ENCODE measurements at places on chromosomes 6 and 20.

DNA sequence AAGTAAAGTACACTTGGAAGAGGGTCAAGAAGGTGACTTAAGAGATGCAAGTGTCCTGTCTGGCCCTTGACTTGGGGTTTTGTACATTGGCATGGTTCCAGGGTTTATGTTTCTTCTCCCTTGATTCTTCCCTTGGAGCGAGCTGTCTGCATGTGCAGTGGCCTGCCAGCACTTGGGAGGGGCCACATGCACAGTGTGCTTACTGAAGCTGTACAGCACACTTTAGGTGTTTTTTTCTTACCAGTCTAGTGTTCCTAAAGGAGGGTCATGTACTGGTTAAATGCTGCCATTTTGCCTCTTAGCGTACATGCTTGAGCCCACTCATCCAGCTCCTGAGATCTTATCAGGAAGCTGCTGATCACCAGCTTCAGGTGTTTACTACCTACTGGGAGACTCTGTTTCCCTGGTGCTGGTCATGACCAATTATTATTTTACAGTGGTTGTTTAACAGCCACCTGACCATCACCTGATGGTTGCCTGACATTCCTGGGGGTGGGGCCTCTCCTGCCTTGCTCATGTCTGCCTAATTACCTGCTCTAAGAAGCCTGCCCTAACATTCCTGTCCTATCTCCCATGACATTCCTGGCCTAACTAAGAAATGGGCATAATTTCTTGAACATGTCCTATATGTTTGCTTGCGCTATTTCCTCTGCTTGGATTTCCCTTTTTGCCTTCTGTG lies 182.9 kb downstream of the MCHR2 start:
- no peak for DNase-seq

DNA sequence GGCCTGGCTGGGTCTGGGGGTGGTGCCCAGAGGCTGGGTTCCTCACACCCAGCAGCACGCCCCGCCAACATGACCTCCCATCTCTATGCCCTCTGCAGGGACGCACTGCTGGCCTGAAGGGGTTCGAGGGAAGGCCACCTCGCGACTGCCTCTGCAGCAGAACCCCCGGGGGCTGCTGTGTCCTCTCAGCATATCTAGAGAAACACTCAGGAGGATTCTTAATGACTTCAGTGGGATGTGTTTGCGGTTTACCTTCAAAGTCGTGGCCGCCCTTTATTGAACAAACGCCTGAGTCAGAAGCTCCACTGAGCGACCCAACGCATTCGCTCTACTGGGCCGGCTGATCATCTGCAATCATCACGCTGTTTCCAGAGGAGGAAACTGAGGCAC lies 54.8 kb upstream of the GATA5 start:
- DNase-seq, result no peak

DNA sequence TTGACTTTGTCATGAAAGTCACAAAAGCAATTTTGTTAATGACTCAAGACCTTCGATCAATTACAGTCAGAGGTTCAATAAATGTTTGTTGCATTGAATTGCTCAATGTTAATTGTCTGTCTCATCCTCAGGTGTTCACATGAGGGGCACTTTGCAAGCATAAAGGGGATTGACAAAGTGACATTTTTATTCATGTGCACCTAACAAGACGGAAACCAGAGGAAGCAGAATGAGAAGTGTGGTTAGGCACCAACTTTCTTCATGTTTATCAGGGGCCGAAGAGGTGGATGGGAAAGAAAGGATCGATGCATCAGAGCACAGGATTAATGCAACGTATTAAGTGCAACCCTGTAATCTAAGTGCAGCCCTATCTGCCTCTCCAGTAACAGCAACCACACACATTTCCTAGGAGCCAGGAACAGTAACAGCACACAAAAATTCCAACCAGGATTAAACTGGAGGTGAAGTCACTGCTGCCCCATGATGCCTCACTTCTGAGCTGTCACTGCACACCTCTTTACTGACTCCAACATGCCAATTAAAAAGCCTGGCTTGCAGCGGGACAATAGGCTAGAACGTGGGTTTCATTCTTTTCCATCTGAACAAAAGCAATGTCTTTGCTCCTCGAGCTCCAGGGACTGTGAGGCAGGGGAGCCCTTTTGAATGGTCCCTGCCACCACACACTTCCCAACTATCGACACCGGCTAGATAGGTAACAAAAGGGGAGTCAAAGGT lies 262.7 kb downstream of the CD83 start:
- no peak for DNase-seq

- DNase-seq, result no peak
Measured at GRCh38 chr6:33642897-33643296, 21.8 kb downstream of the ITPR3 start.

GRCh38 chr20:39029364-39029763 lies 67.2 kb downstream of the DHX35 start:
- no peak for DNase-seq

DNA sequence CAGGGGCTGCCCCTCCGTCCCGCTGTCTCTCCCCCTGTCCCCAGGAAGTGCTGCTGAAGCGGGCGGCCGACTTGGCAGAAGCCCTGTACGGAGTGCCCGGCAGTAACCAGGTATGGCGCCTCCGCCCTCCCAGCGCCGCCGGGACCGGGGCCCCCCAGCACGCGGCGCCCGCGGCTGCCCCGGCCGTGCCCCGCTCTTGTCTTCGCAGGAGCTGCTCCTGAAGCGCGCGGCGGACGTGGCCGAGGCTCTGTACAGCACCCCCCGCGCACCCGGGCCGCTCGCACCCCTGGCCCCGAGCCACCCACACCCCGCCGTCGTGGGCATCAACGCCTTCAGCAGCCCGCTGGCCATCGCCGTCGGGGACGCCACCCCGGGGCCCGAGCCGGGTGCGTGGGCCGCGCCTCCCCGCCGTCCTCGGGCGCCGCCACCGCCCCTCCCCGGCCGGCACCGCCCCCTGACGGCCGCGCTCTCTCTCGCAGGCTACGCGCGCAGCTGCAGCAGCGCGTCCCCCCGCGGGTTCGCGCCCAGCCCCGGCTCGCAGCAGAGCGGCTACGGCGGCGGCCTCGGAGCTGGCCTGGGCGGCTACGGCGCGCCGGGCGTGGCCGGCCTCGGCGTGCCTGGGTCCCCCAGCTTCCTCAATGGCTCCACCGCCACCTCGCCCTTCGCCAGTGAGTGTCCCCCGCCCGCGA lies 48.4 kb downstream of the CPXM1 start:
- DNase-seq, result peak; percentile 77

- no peak for DNase-seq
Measured at GRCh38 chr6:129890701-129891100, 29.6 kb upstream of the TMEM244 start.

DNA sequence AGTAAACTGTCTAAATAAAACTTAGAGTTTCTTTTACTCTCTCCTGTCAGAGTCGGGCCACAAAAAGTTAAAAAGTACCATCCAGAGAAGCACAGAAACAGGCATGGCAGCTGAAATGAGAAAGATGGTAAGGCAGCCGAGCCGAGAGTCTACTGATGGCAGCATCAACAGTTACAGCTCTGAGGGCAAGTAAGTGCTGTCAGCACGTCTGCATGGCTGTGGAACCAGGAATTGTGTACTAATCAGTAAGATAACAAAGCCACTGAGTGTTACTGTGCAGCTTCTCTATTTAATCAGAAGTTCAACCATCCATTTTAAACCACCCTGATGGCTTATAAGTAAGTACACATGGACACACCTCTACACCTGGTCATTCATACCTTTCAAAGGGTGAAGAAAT lies 231.3 kb upstream of the KCNQ5 start:
- no peak for DNase-seq

GRCh38 chr6:145763742-145764141 lies 28.4 kb upstream of the EPM2A start:
- DNase-seq, result no peak

GRCh38 chr20:54197621-54198604 lies 10.0 kb upstream of the PFDN4 start:
- DNase-seq, result no peak

- DNase-seq, result no peak
Measured at GRCh38 chr6:157841211-157841840, 18.3 kb downstream of the SNX9 start.

- peak; percentile 94 for DNase-seq
Measured at GRCh38 chr6:37222125-37222967, 35.2 kb upstream of the TBC1D22B start.

DNA sequence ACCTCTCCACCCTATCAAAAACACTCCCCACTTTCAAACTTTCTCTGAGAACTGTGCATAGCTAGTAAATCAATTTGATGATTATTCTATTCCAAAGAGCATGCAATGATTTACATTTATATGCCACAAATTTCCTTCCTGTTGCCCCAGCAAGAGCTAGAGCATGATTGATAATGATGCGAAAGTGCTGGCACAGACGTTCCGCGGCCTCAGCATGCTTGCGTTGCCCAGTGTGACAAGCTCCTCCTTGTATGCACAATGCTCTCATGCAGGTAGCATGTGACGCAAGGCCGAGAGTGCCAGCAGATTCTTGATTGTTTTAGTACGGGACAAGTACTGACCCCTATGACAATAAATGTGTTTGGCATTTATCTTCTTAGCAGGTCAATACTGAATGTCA lies 696.3 kb upstream of the SLC35B3 start:
- DNase-seq, result no peak

DNA sequence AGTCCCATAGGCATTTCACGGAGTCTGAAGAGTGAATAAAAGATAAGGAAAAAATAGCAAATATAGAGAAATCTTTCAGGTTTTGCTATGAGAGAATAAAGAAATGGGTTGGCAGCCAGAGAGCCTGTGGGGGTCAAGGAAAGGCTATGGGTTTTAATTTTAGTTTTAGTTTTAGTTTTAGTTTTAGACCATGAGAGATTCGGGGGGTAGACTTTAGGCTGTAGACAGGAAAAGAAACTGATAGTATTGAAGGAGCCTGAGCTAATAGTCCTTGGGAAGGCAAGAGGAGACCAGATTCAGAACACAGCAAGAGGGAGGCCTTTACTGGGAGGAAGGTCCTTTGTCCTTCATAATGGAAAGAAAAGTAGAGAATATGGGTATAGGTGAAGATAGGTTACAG lies 19.3 kb downstream of the DOP1A start:
- no peak for DNase-seq

DNA sequence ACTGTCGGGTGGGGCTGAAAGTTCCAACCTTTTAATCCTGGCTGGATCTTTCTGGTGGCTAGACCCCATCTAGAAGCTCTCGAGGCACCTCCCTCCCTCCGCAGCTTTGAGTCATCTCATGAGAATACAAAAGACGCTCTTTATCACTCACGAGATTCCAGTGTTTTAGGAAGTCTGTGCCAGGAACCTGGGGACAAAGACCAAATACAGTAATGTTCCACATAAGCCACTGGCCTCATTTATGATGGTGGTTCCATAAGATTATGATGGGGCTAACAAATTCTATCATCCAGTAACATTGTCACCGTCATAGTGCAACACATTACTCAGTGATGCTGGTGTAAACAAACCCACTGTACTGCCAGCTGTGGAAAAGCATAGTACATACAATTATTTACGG lies 48.7 kb downstream of the NCOA7 start:
- DNase-seq, result no peak

- no peak for DNase-seq
Measured at GRCh38 chr6:169208011-169208410, 45.6 kb downstream of the THBS2 start.

- no peak for DNase-seq
Measured at GRCh38 chr6:44211284-44211683, 5.4 kb upstream of the MYMX start.

- no peak for DNase-seq
Measured at GRCh38 chr6:102039441-102039840, 645.9 kb downstream of the GRIK2 start.

DNA sequence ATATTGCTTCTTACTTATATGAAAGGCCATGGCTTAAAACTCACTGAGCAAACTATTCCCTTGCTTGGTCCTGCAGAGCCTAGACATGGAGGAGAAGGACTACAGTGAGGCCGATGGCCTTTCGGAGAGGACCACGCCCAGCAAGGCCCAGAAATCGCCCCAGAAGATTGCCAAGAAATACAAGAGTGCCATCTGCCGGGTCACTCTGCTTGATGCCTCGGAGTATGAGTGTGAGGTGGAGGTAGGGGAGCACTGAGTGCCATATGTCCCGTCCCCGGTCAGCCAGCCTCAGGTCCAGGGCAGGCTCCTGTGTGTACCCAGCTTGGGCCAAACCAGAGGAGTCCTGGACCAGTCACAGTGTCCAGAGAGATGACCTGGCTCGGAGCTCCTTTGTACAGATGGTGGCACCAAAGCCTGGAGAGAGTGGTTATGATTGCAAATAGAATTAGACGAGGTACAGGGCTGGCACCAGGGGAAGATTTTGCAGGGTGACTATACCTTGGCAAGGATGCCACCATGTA lies 21.0 kb downstream of the EPB41L1 start:
- no peak for DNase-seq

GRCh38 chr6:1104988-1105670 lies 206.8 kb upstream of the FOXQ1 start:
- DNase-seq, result no peak

DNA sequence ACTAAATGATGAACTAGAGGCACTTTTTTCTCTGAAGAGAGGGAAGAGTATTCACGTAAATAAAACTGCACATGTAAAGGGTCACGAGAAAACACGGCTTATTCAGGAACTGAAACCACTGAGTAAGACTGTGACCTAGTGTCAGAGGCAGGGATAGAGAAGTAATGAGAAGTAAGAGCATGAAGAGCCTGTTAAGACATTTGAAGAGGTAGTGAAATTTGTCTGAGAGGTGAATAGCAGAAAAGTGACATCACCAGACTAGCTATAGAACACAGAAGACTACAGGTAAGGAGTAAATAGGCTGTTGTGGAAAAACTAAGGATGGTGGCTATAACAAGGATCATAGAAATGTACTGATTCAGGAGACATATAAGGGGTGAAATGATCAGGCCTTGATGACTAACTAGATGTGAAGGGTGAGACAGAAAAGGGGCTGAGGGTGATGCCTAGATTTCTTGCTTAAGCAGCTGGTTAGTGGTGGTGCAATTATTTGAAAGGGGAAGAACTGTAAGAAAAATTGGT lies 76.8 kb downstream of the REV3L start:
- DNase-seq, result no peak

GRCh38 chr20:10536531-10536930 lies 101.4 kb downstream of the SLX4IP start:
- no peak for DNase-seq

DNA sequence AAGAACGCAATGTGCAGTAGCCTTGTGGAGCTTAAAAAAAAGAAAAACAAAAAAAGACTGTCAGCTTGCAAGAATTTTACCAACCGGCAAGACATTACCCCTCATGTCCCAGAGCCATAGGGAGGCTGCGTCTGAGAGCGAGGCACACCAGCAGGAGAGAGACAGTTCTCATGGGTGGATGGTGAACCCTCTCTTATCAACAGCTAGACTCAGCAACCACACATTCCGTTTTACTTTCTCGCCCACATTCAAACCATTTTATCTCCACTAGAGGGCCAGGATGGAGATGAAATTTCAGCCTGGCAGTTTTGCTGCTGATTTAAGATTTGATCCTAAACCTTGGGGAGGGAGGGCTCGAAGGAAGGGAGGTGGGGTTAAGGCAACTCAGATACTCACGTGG lies 247.0 kb downstream of the ATXN1 start:
- no peak for DNase-seq

GRCh38 chr6:105137388-105137787 lies 42.4 kb downstream of the POPDC3 start:
- peak; percentile 27 for DNase-seq

DNA sequence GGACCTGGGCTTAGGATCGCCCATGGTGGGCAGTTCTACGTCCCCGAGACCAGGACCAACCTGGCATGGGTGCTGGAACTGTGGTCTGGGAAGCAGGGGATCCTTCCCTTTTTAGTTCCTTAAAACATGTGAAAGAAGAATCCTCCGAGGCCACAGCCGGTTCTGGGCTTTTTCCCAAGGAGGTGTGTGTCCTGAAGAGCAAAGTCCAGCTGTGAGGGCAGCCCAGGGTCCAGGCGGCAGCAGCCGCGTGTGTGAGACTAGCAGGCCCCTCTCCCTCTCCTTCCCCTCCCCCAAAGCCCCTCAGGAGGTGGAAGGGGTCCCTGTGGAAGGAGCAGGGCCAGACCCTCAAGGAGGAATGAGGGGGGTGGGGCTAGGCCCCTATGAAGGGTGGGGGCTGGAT lies 35.1 kb upstream of the PCMTD2 start:
- no peak for DNase-seq
